ENCODE measurements at places on chromosomes 12 and 14.

- DNase-seq: no peak
Observed at GRCh38 chr12:115149685-115150378, 465.9 kb upstream of the TBX3 start.

GRCh38 chr12:3077572-3078081 is 448 bp downstream of the TSPAN9 start:
- no peak for DNase-seq

GRCh38 chr14:73014105-73014504 is 12.8 kb downstream of the ZFYVE1 start:
- no peak for DNase-seq

GRCh38 chr12:10031321-10031720 is 839 bp downstream of the CLEC9A start:
- no peak for DNase-seq

GRCh38 chr14:68759017-68759560 is 33.8 kb downstream of the ZFP36L1 start:
- DNase-seq: no peak

DNA sequence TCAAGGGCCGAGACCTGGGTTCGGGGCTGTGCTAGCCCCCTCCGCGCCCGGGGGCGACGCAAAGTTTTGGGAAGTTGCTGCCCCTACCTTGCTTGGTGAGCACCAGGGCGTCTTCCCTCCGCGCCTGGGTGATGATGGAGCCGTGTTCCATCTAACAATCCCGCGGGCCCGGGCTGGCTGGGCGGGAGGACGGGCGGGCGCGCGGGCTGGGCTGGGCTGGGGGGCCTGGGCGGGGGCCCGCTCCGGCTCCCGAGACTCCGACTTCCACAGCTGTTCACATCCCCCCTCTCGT is 298 bp downstream of the CTDSP2 start:
- DNase-seq: no peak

- no peak for DNase-seq
Observed at GRCh38 chr12:51389302-51389999, 1.8 kb downstream of the GALNT6 start.

DNA sequence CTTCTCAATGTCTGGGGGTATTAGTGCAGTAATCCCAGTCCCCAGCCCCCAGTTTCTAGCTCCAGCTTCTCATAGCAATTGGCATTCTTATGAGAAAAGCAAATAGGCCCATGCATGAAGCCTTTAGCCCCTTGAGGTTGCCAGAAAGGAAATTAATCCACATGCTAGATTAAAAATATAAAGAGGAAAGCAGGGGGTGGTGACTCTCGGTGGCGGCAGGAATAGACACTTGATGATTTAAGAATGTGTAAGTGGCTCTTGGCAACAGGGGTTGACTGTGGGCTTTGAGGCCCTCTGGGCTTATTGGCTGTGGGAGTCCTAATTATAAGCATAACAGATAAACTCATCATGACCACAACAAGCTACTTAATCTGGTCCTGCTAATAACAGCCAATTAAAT is 1367.3 kb upstream of the FLRT2 start:
- no peak for DNase-seq

GRCh38 chr14:24425704-24426103 is 3.8 kb downstream of the CBLN3 start:
- DNase-seq: no peak

GRCh38 chr14:61861320-61861865 is 99.2 kb downstream of the SNAPC1 start:
- DNase-seq: no peak

DNA sequence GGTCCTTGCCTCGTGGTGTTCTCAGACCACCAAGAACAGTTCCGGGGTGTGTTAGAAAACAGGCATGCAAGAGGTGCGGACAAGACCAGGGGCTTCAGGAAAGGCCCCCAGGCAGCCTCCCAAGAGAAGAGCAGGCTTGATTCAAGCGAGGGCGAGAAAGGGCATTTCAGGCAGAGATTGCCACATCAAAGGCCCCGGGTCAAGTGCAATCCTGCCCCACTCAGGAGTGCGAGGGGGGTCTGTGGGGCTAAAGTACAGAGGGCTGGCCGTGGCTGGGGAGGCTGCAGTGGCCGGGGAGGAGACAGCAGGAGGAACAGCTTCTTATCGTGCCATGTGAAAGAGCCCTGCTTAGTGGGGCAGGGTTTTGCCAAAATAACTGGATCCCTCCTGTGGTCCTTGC is 2.7 kb upstream of the BDKRB2 start:
- no peak for DNase-seq

DNA sequence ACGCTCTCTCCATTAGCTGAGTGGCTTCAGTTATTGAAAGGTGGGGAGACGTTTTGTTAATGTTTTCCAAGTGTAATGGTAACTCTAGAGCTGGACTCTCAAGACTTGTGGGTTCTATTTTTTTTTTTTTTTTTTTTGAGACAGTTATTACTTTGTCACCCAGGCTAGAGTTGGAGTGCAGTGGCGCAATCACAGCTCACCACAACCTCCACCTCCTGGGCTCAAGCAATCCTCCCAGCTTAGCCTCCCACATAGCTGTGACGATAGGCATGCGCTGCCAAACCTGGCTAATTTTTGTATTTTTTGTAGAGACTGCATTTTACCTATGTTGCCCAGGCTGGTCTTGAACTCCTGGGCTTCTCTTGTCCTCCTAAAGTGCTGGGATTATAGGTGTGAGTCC is 26.2 kb downstream of the ATF1 start:
- DNase-seq: no peak

GRCh38 chr12:10211940-10212738 is 538 bp upstream of the GABARAPL1 start:
- peak; percentile 85 for DNase-seq

DNA sequence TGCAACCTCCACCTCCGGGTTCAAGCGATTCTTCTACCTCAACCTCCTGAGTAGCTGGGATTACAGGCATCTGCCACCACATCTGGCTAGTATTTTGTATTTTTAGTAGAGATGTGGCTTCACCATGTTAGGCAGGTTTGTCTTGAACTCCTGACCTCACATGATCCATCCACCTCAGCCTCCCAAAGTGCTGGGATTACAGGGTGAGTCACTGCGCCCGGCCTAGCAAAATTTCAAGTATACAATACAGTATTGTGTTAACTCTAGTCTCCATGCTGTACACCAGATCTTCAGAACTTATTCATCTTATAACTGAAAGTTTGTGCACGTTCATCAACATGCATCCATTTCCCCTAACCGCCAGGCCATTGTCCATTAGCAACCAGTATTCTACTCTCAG is 115.1 kb upstream of the MDGA2 start:
- DNase-seq: no peak

DNA sequence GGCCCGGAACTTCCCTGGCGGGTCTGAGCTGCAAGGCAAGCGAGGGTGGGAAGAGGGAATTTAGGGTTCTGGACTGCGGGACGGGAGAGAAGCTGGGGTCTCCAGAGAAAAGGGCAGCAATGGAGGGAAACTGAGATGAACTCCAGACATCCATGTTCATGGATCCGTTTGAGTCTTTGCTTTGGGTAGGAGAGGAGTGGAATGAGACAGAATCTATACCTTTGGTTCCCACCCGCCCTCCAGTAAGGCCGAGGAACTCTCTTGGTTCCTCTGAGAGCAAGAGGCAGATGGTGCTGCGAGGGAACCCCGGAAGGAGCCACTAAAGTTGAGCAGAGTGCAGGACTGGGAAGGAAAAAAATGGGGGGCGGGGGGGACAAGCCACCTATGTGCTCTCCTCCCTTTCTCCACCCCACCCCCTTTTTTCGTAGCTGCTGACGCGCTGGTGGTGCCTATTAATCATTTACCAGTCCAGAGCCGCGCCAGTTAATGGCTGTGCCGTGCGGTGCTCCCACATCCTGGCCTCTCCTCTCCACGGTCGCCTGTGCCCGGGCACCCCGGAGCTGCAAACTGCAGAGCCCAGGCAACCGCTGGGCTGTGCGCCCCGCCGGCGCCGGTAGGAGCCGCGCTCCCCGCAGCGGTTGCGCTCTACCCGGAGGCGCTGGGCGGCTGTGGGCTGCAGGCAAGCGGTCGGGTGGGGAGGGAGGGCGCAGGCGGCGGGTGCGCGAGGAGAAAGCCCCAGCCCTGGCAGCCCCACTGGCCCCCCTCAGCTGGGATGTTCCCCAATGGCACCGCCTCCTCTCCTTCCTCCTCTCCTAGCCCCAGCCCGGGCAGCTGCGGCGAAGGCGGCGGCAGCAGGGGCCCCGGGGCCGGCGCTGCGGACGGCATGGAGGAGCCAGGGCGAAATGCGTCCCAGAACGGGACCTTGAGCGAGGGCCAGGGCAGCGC is 1.2 kb downstream of the SSTR1 start:
- peak; percentile 79 for DNase-seq

GRCh38 chr12:93156086-93156716 is 221.5 kb upstream of the NUDT4 start:
- DNase-seq: no peak

DNA sequence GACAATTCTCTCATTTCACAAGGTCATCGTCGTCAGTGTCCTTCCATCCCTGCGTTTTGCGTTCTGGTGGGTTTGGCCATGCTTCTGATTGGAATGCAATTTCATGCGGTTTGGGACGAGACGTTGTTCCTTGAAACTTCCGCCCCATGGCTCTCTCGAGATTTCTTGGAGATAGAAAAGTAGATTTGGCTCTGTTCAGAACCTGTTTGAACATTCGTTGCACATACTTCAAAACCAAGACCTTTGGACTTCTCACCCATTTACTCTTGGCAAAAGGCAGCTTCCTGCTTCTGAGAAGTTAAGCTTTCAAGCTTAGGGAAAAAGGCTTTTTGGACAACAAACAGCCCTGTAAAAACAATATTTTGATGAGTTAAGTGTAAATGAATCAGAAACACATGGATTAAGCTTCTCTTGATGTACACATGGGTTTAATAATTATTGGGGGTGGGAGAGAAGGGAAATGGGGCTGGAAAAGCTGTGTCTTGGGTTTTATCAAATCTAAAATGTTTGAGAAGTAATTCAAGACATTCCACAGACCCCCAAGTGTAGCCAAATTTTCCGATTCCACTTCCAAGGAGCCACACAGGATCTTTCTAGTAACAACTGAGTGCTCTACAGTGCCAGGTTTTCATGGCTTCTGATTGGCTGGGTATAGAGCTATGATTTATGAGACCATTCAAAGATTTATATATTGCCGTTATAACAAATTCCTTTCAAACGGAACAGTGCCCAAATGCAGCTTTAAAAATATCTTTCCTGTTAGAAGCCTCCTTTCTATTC is 467.2 kb downstream of the MED13L start:
- no peak for DNase-seq

DNA sequence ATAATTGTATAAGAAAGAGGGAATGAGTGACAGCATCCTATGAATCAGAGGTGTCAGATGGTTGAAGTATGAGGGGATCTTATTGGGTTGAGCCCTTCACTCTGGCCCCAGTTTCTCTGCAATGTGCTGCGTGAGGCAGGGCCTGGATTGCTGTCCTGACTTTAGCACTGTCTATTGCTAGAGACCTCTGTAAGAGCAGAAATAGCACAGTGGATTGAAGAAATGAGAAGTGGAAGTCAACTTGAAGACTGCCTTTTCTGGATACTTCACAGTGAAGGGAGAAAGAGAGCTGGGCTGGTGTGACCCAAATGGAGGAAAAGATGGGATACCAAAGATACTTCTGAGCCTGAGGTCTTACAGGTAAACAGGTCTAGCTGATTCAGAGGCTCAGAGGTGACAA is 5.8 kb downstream of the ASCL4 start:
- no peak for DNase-seq

- DNase-seq: no peak
Observed at GRCh38 chr12:56763753-56764657, 881 bp downstream of the HSD17B6 start.

DNA sequence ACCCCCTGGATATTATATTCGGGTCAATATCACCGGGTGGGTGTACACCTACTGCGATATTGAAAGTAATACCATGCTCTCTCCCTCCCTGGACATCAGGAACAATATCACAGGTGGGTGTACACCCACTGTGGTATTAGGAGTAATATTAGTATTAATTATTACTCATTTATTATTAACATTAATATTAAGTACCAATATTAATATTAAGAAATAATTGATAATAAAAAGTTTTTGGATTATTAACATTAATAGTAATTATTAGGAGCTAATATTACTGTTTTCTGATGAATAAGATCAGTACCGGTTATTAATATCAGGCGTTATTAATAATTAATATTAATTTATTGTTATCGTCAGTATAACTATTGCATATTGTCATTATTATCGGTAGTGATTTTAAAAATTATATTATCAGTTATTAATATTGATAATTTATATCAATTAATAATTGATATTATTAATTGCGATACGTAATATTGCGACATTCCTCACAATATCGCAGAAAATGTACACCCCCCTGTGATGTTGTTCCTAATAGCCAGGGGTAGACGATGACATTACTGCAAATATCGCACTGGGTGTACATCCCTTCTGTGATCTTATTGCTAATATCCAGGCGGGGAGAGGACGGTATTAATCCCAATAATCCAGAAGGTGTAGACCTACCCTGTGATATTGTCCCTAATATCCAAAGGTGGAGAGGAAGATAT is 17.0 kb downstream of the SMIM41 start:
- DNase-seq: no peak

DNA sequence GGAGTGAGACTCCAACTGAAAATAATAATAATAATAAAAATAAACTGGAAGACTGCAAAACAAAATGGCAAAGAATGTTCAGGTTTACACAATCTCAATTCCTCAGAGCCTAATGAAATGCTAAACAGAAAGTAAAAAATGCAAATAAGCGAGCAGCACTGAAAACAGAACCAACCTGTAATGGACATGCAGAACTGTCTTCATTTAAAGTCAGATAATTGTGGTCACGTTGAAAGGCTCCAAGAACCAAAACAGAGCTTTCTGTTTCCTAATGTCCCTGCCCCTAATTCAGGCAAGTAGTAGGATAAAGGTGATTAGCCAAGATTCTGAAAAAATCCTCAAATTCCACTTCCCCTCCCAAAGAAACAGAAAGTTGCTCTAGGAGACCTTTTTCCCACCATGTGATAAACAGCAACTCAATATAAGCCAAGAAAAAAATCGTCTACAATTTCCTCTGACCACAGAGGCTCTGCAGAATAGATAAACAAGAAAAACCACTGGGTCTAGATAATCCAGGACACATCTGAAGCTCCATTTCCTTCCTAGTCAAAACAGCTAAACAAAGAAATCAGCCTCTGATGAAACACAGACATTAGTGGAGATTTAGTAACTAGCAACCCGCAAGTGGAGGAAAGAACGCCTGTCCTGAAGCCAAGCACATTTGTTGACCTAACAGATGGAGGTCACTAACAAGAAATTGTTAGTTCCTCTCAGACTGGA is 3.0 kb downstream of the MIS18BP1 start:
- DNase-seq: no peak

Data from H1 (cell line).